ENCODE measurements at places on chromosomes 6 and 20.

DNA sequence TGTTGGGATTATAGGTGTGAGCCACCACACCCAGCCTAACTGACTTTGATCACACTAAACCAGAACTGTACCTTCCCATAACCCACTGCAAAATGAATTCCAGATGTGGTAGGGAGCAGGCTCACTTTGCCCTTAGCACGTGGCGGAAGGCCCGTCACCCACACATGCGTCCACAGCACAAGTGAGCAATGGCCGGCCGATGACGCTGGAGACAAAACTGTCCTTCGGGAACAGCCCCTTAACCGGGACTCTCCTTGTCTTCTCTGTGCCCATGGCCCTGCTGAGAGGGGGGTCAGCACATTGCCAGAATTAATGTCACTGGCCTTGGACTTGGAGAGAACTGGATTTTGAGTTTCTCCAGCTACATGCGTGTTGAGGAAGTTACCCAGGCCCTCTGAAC lies 107.2 kb downstream of the TOX2 start:
- DNase-seq = no peak

- no peak for DNase-seq
Observed at GRCh38 chr20:25573288-25574251, 11.8 kb downstream of the NINL start.

DNA sequence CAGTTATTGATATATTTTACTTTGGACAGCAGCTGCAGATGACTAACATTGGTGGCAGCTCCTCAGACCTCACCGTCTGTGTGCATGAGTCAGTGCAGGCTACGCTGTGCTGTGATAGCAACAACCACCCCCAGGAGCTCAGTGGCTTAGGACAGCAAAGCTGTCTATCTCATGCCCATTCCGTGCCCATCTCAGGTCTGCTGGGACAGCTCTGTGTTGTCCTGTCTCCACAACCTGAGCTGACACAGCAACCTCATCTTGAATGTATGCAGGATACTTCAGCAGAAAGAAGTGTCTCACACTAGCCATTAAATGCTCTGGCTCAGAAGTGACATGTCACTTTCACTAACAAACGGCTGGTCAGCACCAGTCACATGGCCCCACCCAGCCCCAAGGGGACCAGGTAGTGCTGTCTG lies 47.7 kb downstream of the BANF2 start:
- no peak for DNase-seq

GRCh38 chr20:2398449-2398848 lies 17.7 kb downstream of the TGM6 start:
- no peak for DNase-seq

GRCh38 chr6:169725125-169726048 lies 1.1 kb upstream of the PHF10 start:
- no peak for DNase-seq

GRCh38 chr20:8262721-8263120 lies 130.7 kb downstream of the PLCB1 start:
- DNase-seq = no peak

DNA sequence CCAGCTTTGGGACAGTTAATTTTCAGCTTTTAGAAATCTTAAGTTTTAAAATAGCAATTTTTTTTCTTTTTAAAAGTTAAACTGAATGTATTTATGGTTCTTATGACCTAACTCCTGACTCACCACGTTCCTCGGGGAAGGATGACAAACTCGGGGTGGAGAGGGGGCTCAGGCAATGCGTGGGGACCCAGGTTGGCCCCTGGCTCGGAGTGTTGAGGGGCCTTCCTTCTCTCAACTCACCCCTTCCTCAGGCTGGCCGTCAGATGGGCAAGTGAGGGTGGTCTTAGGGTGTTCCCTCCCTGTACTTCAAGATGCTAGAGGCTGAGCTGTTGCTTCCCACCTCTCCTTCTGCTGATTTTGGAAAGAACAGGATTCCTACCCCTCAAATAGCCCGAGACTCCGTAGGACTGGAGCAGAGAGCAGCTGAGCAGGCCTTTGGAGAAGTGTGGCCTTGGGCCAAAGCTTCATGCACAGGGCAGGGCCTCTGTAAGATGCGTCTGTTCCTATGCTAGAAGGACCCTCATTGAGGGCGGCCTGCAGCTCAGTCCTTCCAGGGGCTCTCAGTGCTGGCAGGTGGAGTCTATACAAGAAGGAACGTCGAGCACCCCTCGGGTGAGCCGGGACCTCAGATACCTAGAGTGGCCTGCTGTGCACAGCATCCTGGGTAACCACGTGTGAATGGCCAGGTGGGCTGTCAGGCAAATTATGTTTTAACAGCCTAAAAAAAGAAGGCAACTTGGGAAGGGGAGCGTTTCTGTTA lies 79.3 kb downstream of the TCP11 start:
- no peak for DNase-seq

DNA sequence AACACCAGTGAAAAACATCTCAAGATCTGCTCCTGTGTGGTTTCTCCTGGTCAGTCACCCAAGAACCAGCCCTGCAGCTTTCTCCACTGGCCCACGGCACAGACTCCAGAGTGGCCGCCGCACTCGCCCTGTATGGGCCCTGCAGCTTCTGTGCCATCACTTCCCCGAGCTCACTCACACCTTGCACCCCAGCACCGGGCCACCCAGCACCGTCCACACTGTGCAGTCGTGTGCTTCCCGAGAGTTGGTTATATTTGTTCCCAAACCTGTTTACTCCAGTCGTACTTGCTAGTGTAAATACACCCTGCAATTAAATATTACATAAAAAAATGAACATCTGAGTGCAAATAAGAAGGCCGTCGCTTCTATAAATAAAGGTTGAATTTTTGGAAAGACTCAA lies 341.7 kb downstream of the CDH26 start:
- no peak for DNase-seq

DNA sequence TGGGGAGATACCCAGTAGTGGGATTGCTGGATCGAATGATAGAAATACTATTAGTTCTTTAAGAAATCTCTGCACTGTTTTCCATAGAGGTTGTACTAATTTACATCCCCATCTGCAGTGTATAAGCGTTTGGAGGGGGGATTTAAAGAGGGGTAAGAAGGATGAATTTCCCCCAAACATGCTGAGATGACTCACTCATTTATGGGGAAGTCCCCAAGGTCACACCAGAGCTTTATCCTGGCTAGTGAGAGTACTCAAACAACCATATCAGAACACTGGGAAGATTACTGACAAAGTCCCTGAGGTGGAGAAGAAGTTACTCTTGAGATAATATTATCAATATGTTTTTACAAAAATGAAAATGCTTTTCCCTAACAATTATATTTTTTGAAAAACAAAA lies 44.0 kb downstream of the ROS1 start:
- no peak for DNase-seq

DNA sequence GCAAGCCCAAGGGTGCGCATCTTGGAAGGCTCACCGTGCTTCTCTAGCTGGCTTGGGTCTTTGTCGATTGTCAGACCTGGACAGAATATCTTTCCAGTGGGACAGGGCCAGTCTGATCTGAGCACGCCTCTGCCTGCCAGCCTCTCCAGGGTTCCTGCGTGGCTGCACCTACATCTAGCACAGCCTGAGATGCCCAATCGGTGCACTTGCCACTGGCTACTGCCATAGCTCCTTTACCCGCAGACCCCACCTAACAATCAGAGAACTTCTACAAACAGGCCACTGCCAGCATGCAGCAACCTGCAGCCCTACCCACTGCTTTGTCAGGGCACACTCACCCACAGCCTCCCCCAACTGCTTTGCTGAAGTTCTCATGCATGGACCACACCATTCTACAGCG lies 56.7 kb upstream of the PHACTR3 start:
- DNase-seq = no peak

- no peak for DNase-seq
Observed at GRCh38 chr20:23988561-23988960, at the start of gene GGTLC1. GGTLC1 (minus strand) TSS chr20:23988779; CDS start chr20:23986611, 2,168 bp downstream.

DNA sequence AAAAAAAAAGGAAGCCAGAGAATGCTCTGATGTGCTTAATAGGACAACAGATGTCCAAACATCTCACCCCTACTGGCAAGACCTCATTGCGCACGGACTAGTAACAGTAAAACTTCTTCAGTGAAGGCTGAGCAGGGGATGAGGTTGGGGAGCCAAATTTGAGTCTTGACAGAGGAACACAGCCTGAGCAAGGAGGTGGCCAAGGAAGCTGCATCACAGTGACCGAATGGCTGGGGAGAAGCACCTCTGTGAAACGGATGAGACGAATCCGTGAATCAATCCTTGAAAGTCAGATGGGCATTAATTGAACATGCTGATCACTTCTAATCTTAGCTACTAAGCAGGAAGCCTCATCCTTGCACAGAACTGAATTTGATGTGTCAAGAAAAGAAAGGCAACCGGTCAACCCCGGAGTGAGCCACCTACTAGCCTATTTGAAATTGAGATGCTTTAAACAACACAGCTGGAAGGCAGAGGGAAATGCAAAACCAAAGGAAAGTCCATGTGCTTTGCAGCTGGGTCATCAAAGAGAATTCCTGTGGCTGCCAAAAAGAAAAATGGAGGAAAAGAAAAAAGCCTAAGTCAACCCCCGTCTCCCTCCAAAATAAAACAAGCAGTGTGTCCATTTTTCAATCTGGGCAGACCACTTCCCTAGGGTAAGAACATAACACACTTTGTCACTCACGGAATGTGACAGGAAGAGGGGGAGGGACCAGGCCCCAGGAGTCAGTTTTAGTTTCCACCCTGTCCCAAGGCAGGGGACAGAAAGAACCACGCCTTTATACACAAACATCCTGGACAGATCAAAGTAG lies 29.5 kb downstream of the PXDC1 start:
- DNase-seq = no peak

- no peak for DNase-seq
Observed at GRCh38 chr6:88142297-88142668, 23.9 kb downstream of the CNR1 start.

DNA sequence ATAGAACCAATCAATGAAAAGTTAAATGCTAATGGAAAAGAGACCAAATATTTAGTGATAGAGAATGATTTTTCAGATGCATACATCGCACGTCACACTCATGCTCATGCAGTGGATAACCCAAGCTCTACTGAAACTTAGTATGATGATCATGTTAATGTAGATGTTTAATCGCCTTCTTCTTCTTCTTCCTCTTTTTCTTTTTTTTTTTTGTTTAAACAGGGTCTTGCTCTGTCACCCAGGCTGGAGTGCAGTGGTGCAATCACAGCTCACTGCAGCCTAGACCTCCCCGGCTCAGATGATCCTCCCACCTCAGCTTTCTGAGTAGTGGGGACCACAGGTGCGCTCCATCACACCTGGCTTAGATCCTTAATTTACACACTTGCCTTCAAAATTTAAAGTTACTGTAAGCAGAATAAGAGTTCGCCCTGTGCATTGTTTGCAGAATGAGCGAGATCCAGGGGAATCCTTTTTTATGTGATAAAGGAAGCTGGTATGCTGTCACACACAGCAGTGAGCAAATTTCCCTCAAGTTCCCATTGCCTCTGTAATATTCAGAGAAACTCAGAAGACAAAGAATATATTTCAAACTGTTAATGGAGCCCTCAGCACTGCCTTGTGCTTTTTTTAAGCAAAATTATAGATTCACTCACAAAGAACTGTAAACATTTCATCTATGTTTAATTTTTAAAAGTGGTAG lies 194.2 kb upstream of the SGK1 start:
- DNase-seq = no peak

DNA sequence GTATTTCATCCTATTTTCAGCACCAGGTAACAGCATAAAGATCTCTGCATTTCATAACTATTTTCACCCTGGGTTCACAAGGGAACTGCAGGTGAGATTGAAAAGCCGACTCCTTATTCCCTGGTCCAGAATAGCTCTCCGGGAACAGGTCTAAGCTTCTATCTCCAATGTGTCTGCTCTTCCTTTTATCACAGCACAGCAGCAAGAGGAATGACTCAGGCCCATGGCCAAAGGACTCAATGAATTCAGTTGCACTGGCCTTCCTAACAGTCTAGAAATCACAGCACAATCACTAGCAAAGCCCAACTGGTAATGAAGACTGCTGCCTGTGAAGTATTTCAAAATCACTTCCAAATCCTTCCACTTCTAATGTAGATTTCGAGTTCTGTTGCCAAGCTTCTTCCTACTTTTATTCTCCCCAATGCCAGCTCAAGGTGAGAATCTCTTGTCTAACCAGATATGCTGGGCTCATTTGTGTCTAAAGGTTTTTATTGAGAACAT lies 30.7 kb downstream of the HMGN3 start:
- DNase-seq = no peak

DNA sequence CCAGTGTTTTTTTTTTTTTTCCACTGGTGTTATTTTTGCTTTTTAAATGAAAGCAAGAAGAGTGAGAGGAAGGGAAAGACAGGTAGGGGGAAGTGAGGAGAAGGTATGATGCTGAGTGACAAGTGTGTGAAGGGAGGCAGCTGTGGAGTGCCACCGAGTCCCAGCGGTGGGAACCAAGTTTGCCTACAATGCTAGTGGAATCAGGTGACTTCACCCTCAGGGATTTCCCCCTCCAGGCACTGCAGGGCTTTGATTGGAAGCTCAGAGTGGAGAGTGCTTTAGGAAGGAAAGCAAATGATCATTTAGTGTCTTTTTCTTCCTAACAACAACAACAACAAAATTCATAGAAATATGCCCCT lies 120.5 kb upstream of the ENPP5 start:
- DNase-seq = no peak

- no peak for DNase-seq
Observed at GRCh38 chr6:85401186-85402021, 48.5 kb upstream of the NT5E start.

- DNase-seq = no peak
Observed at GRCh38 chr6:157531169-157531985, 150.4 kb downstream of the ZDHHC14 start.

DNA sequence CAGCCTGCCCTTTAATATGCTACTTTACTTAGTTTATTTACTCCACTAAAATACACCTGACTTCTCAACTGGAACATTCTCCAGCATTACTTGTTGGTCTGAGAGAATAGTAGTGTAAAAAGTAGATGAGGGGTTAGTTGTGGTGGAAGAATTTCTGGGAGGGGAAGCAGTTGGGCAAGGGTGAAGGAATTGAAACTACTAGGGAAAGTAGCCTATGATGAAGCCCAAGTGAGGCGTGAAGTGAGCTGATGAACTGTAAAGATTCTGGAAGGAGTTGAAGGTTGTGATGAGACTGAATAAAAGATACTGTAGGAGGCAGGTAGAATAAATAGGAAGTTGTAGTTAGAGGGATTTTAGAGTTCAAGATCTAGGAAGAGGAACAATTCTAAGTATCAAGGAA lies 72.5 kb downstream of the ITCH start:
- no peak for DNase-seq

DNA sequence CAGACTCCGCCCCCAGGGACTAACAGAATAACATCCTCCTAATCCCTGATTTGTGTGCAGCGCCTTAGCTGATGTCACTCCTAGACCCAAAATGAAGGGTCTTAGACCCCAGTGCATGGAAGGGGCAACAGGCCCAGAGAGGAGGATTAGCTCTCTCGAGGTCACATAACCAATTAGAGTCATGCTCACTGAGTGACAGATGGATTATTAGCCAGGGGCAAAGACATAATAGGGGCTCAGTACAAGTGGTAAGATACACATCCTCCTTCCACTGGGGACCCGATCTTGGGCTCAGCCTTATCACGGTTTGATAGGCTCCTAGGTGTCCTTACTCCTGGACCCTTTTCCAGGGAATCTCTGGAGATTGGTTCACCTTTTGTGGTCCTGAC lies 858 bp downstream of the TP53INP2 start:
- peak; percentile 32 for DNase-seq

All from DMS79 (cell line).